Heart left ventricle (tissue), 16 donors: ENCODE measurements at places on chromosomes 12 and 14. TPM values are rescaled to one million over a fixed set of nuclear protein-coding genes. Genes with fewer than 3 reads are reported as not detected.

DNA sequence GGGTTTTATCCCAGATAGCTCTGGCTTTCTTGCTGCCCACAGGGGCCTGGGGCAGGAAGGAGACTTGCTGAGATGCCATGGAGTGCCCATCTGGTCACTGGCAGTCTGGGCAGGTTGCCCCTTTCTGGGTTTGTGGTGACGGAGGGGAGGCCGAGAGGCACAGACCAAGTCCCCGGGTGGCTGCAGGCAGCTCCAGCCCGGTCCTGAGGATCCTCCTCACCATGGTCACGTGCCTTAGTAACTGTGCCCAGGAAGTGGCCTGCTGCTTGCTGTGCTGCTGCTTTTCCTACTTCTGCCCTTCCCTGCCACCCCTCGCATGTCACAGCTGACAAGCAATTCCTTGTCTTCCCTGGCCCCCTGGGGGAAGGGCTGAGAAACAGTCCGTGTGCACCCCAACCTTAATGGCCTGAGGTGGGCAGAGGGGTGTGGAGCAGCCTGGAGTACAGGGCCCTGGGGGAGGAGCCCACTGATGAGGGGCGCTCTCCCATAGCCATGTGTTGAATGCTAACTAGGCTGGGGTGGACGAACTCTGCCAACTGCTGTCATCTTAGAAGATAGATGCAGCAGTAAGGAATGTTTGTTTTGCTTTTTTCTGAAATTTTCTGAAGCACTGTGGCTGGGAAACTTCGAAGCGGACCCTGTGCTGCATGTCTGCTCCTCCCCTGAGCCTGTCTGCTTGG is 54.9 kb upstream of the SRSF5 start:
- H3K27ac ChIP-seq: peak overlapping the region; percentile 81
- peaks cover 50% of the 10 kb centered on the region for H3K4me1 ChIP-seq
- DNase-seq: no peak
- peaks cover 37% of the 10 kb centered on the region for H3K36me3 ChIP-seq

DNA sequence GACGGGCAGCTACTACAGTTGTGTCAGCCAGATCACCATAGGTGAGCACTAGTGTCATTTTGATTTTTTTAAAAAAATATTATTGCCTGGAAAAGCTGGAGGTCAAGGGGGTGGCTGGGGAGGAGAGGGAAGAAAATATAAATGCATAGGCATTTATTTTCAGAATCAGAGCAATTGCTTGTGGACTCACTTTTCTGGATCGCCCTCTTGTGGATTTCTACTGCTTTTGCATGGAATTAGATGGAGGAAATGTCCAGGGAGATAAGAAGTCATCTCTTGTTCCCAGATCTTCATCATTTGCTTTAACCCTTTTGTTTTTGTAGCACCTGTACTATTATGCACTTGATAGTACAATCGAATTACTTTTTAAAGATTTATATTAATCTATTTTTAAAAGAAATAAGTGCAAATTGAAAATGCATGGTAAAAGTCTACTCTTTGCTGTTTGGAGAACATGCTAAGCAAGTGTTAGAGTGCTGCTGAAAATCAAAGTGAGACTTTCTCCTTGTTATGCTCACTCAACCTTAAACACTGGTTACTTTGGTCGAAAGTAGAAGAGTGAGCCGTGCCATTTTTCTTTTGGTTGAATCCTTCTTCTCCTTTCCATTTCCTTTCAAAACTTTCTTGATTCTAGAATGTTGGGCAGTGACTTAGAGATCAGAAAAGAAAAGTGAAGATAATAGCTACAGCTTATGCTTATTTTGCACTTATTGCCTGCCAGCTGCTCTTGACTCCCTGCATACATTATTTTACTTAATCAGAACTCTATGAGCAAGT is 60.6 kb upstream of the ANO4 start:
- H3K4me1 ChIP-seq: no peaks in the 10 kb centered on the region
- H3K27ac ChIP-seq: no peak overlapping the region
- no peaks in the 10 kb centered on the region for H3K36me3 ChIP-seq
- H3K4me3 ChIP-seq: no peak overlapping the region
- no peaks in the 10 kb centered on the region for H3K27me3 ChIP-seq

GRCh38 chr12:30826276-30826675 is 71.5 kb upstream of the CAPRIN2 start:
- DNase-seq: no peak
- H3K4me1 ChIP-seq: peaks cover 15% of the 10 kb centered on the region
- no peaks in the 10 kb centered on the region for H3K36me3 ChIP-seq
- H3K27ac ChIP-seq: no peak overlapping the region
- no peaks in the 10 kb centered on the region for H3K27me3 ChIP-seq

The BHLHE41 gene
- polyA plus RNA-seq: 8.8 TPM

GRCh38 chr12:109432842-109433304 is 44.2 kb downstream of the KCTD10 start:
- peak; percentile 87 for DNase-seq
- peak overlapping the region; percentile 33 for H3K27ac ChIP-seq
- H3K27me3 ChIP-seq: no peaks in the 10 kb centered on the region
- H3K4me3 ChIP-seq: peak overlapping the region; percentile 10
- no peaks in the 10 kb centered on the region for H3K36me3 ChIP-seq

- H3K36me3 ChIP-seq: no peaks in the 10 kb centered on the region
- H3K4me1 ChIP-seq: no peaks in the 10 kb centered on the region
- H3K27ac ChIP-seq: no peak overlapping the region
These were observed 286.4 kb upstream of the PRKD1 start for GRCh38 chr14:30214014-30214413.

DNA sequence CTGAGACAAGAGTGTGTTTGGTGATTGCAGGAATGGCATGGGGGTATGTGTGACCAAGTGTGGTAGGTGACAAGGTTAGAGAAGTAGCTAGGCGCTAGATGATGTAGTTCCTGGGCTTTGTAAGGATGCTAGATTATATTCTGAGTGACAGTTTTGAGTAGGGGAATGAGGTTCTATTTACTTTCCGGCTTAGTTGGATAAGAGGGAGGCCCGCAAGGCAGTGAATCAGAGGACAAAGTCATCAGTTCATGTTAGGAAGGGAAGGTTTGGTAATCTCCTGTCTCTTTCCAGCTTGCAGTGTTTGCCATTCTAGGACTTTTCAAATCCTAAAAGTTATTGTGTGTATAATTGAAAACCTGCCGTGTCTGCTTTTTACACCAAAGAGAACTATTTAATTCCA is 45.0 kb downstream of the CFAP54 start:
- H3K36me3 ChIP-seq: no peaks in the 10 kb centered on the region
- no peak for DNase-seq
- H3K27me3 ChIP-seq: no peaks in the 10 kb centered on the region
- no peak overlapping the region for H3K27ac ChIP-seq

- H3K27ac ChIP-seq: no peak overlapping the region
- no peaks in the 10 kb centered on the region for H3K27me3 ChIP-seq
- H3K4me1 ChIP-seq: no peaks in the 10 kb centered on the region
- H3K4me3 ChIP-seq: no peak overlapping the region
These were observed 183.8 kb downstream of the ACSS3 start for GRCh38 chr12:81261508-81262207.

DNA sequence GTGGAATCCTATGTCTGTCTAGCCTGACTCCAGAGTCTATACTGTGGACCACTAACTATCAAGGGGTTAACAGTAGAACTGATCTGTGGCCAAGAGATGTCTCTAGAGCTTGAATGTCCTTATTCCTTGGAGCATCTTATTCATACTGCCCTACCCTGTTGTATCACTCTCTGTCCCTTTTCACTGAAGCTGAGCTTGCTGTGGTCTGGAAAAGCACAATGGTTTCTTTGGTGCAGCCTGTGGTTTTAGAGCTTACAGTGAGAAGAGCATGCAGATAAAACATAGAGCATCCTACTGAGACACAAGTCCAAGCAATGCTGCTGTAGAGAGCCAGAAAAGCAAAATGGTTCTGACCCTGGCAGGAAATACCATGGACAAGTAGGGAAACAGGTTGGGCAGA is 367.0 kb upstream of the ATP2B1 start:
- DNase-seq: no peak
- H3K27ac ChIP-seq: no peak overlapping the region
- no peaks in the 10 kb centered on the region for H3K27me3 ChIP-seq
- H3K4me1 ChIP-seq: no peaks in the 10 kb centered on the region

DNA sequence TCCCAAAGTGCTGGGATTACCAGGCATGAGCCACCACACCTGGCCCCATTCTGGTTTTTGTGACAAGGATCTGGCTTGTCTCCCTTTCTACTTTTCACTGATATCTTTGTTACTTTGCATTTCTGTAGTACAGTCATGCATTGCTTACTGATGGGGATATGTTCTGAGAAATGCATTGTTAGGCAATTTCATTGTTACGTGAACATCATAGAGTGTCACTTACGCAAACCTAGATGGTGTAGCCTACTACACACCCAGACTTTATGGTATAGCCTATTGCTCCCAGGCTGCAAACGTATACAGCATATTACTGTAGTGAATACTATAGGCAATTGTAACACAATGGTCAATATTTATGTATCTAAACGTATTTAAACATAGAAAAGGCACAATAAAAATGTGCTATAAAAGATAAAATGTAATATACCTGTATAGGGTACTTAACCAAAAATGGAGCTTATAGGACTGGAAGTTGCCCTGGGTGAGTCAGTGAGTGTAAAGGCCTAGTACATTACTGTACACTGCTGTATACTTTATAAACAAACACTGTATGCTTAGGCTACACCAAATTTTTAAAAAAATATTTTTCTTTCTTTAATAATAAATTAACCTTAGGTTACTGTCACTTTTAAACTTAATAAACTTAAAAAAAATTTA is 16.0 kb downstream of the MRPL42 start:
- H3K36me3 ChIP-seq: peaks cover 100% of the 10 kb centered on the region
- no peak for DNase-seq
- H3K4me1 ChIP-seq: no peaks in the 10 kb centered on the region
- H3K27me3 ChIP-seq: no peaks in the 10 kb centered on the region

GRCh38 chr14:29712601-29713000 is 215.0 kb downstream of the PRKD1 start:
- no peaks in the 10 kb centered on the region for H3K27me3 ChIP-seq
- peaks cover 4% of the 10 kb centered on the region for H3K4me1 ChIP-seq
- H3K36me3 ChIP-seq: no peaks in the 10 kb centered on the region
- no peak overlapping the region for H3K4me3 ChIP-seq
- H3K27ac ChIP-seq: no peak overlapping the region

- H3K4me3 ChIP-seq: no peak overlapping the region
- H3K4me1 ChIP-seq: no peaks in the 10 kb centered on the region
- H3K36me3 ChIP-seq: no peaks in the 10 kb centered on the region
- no peaks in the 10 kb centered on the region for H3K27me3 ChIP-seq
These were observed 225.7 kb downstream of the TMTC2 start for GRCh38 chr12:82912406-82912805.

DNA sequence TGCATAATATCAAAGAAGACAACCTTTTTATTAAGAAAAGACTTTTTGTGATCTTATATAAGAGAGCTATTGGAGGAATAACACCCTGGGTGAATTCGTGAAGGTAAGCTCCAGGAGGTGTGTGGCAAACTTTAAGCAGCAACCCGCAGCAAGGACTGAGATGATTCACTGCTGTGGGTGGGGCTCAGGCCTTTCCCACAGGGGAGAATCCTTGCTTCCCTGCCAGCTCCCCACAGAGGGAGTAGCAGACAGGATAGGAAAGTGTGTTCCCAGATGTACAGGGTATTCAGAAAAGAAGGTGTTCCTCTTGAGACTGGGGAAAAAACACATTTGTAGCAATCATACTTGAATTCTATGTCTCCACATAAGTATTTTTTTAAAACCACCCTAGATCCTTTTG is 9.2 kb downstream of the NDUFA12 start:
- no peak for DNase-seq
- no peak overlapping the region for H3K4me3 ChIP-seq

DNA sequence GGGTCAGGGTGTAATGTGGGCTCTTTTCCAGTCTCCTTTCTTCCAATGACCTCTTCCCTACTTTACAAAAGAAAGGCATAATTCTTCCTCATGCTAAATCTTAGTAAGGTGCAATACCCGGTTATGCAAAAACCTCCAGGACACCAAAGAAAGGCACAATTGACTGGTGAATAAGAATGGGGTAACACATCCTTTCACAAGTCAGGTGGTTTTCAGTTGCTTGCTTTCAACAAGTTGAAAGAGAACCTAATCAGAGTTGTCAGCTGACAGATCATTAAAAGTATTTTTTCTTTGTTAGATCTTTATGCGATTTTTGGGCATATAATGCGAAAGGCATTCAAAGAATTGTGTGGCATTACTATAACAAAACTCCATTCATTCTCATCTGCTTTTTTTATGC is 1.3 kb upstream of the AEBP2 start:
- no peak overlapping the region for H3K27ac ChIP-seq
- no peak overlapping the region for H3K4me3 ChIP-seq
- peaks cover 15% of the 10 kb centered on the region for H3K4me1 ChIP-seq
- no peaks in the 10 kb centered on the region for H3K27me3 ChIP-seq

DNA sequence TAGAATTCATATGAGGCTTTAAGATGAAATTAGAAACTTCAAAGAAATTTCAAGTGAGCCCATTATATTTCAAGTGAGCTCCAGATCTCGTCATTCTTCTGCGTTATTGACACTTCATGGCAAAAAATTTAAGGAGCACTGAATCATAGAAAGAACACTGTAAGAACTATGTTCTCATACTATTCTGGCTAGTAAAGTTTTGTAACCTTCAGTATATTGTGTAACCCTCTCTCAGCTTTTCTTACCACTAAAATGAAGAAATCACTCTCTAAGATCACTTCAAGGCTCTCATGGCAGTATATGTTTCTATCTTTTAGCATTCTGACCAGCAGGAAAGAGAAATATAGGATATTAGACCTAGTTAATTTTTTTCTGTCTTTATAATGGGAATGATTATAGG is 6.3 kb downstream of the GPHN start:
- no peaks in the 10 kb centered on the region for H3K27me3 ChIP-seq
- H3K4me1 ChIP-seq: peaks cover 28% of the 10 kb centered on the region
- no peaks in the 10 kb centered on the region for H3K36me3 ChIP-seq
- no peak for DNase-seq
- H3K27ac ChIP-seq: no peak overlapping the region
- no peak overlapping the region for H3K4me3 ChIP-seq

DNA sequence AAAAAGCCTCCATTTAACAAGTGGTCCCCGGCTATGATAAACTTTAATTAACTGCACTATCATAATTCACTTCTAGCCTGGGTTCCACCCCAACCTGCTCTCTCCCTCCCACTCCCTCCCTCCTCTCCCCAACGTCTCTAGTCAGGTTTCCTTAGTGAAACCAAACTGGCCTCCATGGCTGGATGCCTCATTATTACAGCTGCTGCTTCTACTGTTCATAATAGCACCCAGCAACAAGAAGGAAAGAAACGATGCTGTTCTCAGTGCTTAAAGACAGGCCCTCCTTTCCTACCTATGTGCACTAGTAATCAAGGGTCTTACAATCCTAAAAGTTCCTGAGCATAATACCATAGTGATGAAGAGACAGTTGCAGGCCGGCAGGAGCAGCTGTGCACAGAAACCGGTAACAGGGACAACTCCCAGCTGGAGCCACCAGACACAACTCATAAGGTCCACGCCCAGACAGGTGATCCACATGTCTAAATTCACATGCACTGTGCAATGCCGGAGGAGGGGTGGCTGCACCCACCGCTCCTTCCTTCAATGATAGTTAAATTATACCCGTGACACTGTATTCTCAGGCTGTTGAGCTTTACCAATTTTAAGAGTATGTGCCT is 6.2 kb downstream of the IRF2BPL start:
- H3K36me3 ChIP-seq: peaks cover 12% of the 10 kb centered on the region
- no peak for DNase-seq
- peak overlapping the region; percentile 100 for H3K27ac ChIP-seq
- H3K27me3 ChIP-seq: no peaks in the 10 kb centered on the region
- H3K4me3 ChIP-seq: no peak overlapping the region
